ENCODE measurements at places on chromosomes 1 and 21.
A peak's percentile ranks its signal among the peaks of the same experiment; 100 is the strongest.

DNA sequence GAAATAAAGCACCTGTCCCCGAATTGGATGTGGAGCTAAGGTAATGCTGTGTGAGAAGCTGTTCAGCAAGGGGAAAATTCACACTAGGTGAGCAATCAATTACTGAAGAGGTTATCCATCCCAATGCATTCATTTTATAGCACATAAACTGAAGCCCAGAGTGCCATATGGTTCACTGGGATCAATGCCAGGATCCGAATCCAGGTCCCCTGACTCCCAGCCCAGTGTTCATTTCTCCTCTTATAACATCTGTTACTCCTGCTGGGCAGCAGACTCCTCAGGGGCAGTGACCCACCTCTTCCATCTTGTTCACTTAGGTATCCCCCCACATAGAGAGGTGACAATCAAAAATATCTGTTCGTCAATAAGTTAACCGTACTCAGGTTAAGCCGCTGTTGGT lies 13.2 kb upstream of the SEC16B start:
- no peak for DNase-seq

DNA sequence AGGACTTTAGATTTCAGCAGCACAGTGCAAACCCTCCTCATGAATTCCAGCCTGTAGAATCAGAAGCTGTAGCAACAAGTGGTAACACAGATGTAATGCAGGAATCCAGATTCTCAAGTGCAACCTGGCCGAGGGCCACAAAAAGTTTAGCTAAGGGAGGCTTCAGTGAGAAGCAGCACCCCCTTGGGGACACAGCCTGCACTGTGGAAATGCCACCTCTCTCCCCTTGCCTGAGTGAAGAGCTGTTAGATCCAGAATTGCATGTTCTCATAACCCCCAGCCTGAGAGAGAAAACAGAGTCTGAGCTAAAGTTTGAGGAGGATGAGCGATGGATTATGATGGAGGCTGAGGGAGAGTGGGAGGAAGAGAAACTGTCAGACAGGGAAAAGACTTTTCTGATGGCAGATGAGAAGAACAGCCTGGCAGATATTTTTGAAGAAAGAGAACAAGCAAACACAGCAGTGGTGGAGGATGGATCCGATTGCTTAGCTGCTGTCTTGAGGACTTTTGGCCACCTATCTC lies 80.5 kb upstream of the BMP8A start:
- DNase-seq = peak; percentile 66

GRCh38 chr1:110420874-110421793 lies 13.6 kb upstream of the LAMTOR5 start:
- DNase-seq = no peak

DNA sequence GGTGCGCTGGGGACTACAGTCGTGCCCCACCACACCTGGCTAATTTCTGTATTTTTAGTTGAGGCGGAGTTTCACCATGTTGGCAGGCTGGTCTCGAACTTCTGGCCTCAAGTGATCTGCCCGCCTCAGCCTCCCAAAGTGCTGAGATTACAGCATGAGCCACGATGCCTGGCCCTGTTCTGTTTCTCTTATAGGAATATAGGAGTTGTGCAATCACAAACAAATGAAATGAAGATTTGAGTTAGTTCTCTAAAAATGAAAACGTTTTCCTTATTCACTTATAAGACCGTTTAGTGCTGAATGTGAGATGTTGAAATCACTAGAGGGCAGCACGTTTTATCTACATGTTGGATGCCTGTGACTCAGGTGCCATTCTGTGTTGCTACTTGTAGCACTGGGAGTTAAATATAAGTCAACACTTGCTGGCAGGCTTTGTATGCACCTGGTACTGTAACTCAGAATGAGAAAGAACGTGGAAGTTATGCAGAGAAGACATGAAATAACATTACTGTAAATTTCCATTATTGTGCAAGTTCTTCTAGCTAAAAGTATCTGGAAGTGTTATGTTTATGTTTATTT lies 45.8 kb downstream of the MIGA1 start:
- DNase-seq = no peak

GRCh38 chr1:231419147-231419546 lies 2.9 kb downstream of the EGLN1 start:
- no peak for DNase-seq

- DNase-seq = no peak
These were observed 93.2 kb upstream of the AJAP1 start for GRCh38 chr1:4561205-4561604.

- no peak for DNase-seq
These were observed 37.9 kb downstream of the PIGM start for GRCh38 chr1:159993911-159994310.

GRCh38 chr1:226719596-226720387 lies 19.3 kb downstream of the ITPKB start:
- DNase-seq = no peak

DNA sequence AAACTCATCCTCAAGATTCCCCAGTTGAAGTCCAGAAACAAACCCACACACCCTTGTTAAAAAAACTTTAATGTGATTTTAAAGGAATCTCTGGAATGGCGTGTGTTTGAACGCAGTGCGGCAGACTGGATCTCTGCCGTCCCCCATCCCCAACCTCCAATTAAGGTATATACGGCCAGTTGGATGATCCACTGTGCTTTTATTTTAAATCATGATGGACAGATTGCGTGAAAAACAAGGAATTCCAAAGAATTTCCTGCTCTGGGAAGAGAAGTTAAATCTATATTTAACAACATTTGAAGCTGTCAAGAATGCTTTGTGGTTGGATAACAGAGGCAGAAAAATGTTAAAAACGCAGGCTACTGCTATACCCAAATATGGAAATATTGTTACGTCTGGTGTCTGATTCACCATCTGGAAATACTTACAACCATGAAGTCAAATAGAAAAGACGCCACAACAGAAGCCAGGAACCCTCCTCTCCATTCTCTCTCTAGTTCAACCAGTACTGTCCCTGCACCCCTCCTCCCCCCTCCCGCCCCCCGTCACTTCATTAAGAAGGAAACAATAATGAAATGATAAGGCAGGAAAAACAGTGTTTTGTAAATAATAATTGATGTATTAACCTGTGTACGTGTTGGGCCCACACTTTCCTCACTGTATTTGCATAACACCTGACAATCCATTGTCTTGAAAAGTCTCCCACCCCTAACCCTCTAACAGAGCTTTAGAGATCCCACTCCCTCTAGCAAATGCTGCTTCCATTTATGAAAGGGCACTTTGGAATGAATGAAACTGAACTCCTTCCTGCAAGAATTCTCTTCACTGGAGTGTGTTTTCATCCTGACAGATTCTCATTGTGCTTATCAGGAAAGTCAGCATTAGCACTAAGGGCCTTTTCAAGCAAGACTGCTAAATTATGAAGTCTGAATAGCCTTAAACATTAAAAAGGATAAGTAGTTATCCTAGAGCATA lies 2.0 kb upstream of the CCN1 start:
- no peak for DNase-seq

DNA sequence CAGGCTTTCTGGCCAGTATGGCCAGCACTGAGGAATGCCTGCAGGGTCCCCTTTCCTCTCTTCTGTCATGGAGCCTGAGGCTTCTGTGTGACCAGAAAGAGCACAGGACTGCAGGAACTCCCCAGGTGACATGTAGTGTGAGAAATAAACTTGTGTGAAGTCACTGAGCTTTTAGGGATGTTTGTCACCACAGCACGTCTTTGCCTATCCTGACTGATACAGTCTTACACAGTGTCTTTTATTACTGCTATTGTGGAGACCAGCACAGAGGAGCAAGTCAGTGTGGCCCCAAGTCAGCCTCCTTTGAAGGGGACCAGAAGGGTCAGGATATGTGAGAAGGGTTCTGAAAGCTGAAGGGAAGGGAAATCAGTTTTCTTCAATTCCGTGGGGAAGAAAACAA lies 102.5 kb downstream of the LAMC2 start:
- no peak for DNase-seq

Measured in K562 (cell line).